SIG-M5 (cell line): ENCODE measurements at places on chromosomes 5 and 9.

GRCh38 chr5:140228364-140228837, 53.4 kb downstream of the CYSTM1 start:
- DNase-seq = no peak

GRCh38 chr5:171318026-171318425, 9.0 kb downstream of the TLX3 start:
- DNase-seq = no peak

DNA sequence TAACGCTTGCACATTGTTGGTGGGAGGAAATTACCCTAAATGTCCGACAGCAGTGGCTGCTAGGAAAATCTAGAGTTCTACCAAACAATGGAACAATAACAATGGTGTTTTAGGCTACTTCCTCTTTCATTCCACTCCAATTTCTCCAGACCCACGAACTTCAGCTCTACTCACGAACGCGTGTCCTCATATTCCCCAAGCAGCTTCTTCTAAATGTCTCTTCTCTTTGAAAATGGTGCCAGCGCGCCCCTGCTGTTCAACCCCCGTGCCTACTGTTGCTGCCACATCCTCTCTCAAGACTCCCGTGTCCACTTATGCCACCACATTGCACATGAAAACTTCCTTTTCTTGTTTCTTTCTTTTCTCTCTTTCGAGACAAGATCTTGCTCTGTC, 25.6 kb downstream of the OR2V2 start:
- DNase-seq = no peak

- no peak for DNase-seq
Measured at GRCh38 chr9:119877306-119877705, 508.1 kb upstream of the BRINP1 start.

GRCh38 chr9:40884072-40884901, 244.2 kb downstream of the FOXD4L6 start:
- DNase-seq = no peak

DNA sequence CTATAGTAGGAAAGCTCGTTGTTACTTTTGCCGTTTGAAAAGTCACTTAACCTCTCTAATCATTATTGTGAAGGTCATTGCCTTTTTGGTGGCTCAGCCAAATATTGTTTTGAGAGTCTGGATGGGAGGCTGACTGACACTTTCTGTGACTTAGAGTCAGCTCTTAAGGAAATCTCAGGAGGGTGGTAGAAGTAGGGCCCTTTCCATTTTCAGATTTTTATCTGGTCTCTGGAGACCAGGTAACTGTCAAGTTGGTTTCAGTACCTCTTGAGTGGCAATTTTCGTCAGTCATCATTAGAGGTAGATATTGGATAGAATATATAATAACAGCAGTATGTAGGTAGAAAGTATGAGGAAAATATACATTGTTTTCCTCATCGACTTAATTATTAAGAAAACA, 23.3 kb downstream of the UGCG start:
- no peak for DNase-seq

GRCh38 chr5:122179701-122180100, 50.4 kb downstream of the ZNF474 start:
- DNase-seq = no peak

DNA sequence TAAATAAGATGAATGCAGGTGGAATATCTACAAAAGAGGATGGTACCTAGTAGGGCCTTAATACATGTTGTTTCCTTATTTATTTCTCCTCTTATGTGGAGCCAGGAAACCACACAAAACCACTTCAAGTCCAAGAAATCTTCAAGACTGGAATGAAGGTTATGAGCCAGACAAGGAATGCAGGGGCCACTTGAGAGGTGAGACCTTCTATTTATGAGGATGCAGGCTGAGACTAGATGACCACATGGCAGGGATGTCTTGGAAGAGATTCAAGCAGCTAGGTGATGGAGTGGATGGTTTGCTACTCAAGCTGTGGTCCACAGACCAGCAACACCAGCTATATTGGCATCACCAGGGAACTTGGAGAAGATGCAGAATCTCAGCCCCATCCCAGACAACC, 92.2 kb downstream of the TNC start:
- no peak for DNase-seq

DNA sequence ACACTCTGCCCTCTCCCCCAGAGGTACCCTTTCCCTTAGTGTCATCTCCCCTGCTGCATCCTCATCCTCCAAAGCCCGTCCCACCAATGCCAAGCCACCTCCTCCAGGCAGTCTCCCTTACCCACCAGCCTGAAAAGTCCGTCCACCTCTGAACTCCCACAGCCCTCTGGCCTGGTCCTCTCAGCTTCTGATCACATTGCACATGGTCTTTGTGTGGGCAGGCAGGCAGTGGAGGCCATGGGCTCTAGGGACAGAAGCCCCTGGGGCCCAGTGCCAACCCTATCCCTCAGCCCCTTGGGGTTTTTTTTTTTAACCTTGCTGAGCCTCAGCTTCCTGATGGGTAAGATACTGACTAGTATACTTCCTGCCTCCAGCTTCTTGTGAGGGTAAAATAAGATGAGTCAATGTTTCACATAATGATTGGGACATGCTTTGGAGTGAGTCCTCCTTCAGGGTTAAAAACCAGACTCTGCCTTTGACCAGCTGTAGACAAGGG, 19.4 kb downstream of the CSF1R start:
- DNase-seq = peak; percentile 35

DNA sequence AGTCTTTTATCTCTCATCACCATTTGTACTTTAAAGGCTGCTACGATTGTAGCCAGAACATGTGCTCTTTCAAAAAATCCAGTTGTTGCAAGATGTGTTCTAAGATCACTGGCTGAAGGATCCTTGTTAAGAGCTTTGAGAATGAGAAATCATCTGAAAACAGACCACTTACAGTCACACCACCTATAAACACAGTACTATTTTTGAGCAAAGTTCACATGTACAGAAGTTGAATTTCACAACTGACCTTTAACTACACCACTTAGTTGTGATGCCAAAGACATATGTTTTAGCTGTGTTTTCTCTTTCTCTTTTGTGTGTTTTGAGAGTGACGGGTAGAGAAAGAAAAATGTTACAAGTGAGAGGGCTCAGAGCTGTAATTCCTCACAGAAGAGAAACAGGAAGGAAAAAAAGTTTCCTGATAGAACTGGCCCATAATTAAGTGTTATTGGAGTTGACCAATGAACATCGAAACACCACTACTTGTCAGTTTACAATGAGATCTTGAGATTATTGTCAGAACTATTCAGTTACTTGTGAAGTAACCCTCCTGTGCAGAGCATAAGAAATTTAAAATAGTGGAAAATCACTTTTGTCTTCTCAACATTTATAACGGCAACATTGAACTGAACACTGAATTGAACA, 245.4 kb downstream of the MLLT3 start:
- no peak for DNase-seq
